NCI-H526 (cell line): ENCODE measurements at places on chromosomes 12 and 14.

DNA sequence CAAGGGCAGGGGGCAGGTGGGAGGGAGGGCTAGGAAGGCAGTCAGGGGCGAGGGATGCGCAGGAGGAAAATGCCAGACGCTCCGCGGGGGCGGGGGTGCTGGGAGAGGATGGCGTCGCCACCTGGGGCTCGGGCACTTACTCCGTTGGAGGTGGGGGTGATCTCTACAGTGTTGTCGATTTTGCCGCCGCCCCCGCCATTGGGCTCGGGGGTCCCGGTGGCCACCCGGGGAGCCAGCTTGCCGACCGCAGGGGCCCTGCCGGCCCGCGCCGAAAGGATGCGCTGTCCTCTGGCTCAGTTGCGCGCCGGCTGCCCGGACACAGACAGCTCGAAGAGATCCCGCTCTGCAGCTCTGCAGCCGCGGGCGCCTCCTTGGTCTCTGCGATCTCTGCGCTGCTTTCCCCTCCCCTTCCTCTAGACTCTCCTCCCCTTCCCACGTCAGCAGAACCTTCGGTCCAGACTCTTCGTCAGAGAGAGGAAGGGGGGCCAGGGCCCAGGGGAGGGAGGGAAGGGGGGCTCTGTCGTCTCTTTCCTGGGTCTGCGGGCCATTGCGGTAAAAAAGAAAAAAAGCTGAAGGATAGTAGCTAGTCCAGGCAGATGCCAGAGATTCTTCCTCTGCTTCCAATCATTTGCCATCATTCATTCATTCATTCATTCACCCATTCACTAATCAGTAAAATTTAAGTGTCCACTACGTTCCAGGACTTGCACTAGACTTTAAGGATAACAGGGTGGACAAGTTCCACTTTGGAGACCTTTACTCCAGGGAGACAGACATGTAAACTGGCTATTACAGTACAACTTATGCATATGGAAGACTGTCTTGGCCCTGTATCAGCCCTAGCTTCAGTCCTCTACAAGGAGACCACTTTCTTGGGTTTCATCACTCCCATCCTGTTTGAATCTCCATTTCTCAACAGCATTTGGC is at the start of gene SLC22A17:
Gene SLC22A17 (minus strand): TSS at position 382 of the 927 bp plus-strand sequence.
- peak; percentile 85 for DNase-seq

GRCh38 chr14:53696217-53696965 is 260.2 kb downstream of the BMP4 start:
- no peak for DNase-seq

DNA sequence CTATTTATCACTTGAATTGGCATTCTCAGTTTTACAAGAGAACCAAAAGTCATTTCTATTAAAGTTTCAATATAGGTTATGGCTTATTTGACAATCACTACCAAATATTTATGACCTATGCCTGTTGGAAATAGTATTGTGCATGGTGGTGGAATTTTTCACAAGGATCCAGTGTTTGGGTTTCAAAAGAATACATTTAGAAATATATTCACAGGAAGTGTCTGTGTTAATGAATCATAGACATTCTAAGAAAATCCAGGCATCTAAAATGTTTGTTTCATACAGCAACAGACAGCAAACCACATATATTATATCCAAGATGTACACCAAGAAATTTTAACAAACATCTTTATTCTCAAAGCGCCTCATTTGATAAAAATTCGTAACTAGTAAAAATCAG is 92.7 kb downstream of the MED13L start:
- no peak for DNase-seq

- peak; percentile 82 for DNase-seq
Measured at GRCh38 chr14:101876555-101876938, 87.8 kb upstream of the DYNC1H1 start.

DNA sequence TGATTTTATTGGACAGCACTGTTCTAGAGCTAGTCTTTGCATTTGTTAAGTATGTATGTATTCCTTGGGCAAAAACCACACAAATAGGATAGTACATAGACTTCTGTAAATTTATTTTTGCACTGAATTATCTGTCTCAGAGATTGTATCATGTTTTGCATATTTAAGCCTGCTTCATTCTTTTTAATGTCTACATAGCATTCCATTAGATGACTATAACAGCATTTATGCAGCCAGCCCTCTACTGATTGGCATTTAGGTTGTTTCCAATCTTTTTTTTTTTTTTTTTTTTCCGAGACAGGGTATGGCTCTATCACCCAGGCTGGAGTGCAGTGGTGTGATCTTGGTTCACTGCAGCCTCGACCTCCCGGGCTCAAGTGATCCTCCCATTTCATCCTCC is 34.5 kb downstream of the SYNDIG1L start:
- no peak for DNase-seq

DNA sequence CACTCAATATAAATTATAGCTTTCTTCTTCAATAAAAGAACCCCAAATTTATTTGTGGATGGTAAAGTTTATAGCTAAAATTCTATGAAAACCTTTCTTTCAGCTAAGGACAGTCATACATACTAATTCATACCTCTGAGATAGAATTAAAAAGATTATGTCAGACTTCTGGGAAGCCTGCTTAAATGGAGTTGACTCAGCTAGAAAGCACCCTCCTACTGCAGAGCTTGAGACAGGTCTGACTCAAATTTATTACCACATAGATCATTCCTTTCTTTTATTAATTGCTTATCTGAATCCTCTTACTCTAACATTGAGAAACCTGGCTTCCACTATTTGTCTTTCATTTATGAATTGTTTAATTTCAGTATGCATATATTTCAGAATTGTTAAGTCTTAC is 1007.0 kb upstream of the LRFN5 start:
- no peak for DNase-seq

GRCh38 chr12:103748002-103748401 is 93.0 kb downstream of the NT5DC3 start:
- DNase-seq = no peak

DNA sequence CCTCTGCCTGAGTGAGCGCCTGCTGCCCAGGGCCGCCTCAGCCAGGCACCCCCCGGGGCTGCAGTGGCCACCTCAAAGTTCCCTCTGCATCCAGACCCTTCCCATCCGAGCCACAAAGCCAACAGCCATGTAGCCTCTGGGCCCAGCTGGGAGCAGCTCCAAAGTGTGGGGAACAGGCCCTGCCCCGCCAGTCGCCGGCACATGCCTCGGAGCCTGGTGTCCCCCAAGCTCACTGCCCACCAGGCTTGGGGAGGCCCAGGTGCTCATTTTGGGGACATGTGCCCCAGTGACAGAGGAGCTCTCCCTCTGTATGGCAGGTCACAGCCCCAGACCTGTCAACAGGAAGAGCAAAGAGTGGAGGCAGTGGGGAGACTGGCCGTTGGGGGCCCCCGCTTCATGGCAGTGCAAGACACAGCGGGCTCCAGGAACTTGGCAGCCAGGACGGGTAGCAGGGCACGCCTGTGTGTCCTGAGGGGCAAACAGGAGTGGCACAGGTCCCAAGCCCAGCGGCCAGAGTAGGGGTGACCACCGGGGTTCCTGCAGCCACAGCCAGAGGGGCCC is 29.9 kb downstream of the JAG2 start:
- no peak for DNase-seq

DNA sequence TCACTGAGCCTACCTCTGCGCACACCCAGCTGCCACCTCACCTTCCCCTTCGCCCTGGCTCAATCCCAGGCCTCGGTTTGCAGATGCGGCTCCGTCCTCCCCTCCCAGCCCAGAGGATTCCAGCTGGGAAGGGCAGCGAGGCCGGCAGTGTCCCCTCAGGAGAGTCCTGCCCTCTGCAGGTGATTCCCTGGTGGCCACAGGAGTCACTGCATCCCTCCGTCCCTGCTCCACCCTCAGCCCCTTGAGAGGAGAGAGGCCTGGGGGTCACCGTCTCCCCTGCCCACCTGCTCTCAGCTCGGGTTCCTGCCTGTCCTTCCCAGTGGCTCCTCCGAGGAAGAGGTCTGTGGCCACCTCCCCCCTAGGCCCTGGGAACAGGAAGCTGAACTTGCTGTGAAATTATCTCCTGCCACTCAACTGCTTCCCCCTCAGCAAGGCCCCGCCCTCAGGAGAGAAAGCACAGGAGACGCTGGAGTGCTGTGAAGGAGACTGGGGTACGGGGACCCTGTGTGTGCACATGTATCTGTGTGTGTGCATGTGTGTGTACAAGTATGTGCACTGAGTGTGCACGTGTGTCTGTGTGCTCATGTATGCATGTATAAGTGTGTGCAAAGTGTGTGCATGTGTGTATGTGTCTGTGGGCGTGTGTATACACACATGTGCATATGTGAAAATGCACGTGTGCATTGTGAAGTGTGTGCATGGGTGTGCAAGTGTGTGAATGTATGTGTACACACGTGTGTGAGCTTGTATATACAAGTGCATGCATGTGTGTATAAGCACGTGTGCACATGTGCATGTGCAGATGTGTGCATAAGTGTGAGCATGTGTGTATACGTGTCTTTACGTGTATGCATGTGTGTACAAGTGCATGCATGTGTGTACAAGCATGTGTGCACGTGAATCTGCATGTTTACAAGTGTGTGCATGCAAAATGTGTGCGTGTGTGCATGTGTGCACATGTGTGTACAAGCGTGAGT is 13.2 kb upstream of the GALNT9 start:
- no peak for DNase-seq

DNA sequence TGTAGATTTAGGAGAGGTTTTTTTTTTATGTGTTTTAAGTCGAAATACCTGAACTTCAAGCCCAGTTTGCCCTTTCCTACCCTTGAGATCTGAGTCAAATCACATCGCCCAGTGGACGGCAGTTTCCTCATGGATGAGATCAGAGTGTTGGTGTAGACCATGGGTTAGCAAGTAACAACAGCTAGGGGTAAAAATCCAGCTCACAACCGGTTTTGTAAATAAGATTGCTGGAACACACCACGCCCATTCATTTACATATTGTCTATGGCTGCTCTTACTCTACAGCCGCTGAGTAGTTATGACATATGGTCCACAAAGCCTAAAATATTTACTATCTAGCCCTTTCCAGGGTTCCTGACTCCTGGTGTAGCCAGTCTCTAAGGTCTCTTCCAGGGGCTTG is 158.5 kb upstream of the PLEKHG7 start:
- DNase-seq = peak; percentile 44

DNA sequence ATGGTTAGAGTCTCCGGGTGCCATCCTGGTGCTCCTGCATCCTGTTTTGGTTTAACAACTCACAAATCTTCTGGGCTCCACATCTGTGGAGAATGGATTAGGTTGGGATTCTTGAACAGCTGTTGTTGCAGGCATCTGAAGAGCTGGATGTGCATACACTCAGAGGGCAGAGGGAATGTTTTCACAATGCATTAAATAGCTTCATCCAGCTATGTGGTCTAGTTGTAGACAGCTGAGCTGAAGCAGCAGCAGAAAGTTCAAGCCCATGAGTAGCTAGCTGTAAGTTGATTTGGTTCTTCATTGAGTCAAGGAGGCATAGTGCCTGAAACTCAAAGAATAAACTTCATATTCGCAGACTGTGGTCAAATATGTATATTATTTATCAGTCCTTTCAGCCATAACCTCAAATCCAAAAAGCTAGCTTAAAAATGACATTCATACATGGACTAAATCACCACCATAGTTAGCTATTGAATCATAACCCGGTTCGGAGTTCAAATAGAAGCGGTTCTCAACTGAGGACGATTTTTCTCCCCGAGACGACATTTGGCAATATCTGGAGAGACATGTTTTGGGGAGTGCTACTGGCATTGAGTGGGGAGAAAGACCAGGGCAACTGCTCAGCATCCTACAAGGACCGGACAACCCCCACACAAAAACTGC is 858 bp upstream of the ANKRD13A start:
- DNase-seq = no peak

- DNase-seq = no peak
Measured at GRCh38 chr12:22993609-22994315, 368.8 kb downstream of the ETNK1 start.

DNA sequence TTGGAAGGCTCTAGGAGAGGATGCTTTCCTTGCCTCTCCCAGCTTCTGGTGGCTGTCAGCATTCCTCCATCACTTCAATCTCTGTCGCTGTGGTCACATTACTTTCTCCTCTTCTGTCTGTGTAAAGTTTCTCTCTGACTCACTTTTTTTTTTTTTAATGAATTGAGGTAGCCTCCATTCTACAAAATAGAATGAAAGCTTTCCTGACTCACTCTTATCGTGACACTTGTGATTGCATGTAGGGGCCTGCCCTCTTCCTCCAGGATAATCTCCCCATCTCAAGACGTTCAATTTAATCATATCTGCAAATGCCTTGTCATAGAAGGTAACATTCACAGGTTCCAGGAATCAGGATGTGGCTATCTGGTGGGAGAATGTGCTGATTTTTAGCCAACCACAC is 153.5 kb upstream of the HMGA2 start:
- no peak for DNase-seq

DNA sequence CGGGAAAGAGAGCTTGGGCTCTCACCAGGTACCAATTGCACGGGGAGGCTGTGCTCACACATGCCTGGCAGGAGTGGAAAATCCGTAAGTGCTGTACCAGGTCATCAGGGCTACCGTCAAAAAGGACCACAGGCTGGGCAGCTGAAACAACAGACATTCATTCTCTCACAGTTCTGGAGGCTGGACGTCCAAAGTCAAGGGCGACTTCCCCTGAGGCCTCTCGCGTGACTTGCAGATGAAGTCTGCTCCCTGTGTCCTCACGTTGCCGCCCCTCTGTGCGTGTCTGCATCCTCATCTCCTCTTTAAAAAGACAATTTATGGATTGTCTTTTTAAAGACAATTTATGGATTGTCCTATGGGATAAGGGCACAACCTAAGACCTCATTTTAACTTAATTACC is 73.8 kb upstream of the FZD10 start:
- no peak for DNase-seq

GRCh38 chr14:33554988-33555387 is 395.9 kb downstream of the EGLN3 start:
- DNase-seq = no peak

- DNase-seq = no peak
Measured at GRCh38 chr12:89067421-89068187, 284.7 kb downstream of the DUSP6 start.

DNA sequence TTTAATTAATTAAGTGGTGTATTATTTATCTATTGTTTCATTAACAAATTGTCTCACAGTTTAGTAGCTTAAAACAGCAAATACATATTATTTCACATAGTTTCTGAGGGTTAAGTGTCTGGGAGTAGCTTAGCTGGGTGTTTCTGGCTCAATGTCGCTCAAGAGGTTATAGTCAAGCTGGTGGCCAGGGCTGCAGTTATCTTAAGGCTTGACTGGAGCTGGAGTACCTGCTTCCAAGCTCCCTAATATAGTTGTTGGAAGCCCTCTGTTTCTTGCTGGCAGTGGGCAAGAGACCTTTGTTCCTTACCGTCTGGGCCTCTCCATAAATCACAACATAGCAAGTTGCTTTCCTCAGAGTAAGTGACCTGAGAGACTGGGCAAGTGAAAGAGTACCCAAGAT is 66.6 kb downstream of the RAD51B start:
- DNase-seq = no peak

- peak; percentile 73 for DNase-seq
Measured at GRCh38 chr12:119544765-119545625, 48.6 kb upstream of the TMEM233 start.
